ENCODE measurements at places on chromosomes 3 and 15.

DNA sequence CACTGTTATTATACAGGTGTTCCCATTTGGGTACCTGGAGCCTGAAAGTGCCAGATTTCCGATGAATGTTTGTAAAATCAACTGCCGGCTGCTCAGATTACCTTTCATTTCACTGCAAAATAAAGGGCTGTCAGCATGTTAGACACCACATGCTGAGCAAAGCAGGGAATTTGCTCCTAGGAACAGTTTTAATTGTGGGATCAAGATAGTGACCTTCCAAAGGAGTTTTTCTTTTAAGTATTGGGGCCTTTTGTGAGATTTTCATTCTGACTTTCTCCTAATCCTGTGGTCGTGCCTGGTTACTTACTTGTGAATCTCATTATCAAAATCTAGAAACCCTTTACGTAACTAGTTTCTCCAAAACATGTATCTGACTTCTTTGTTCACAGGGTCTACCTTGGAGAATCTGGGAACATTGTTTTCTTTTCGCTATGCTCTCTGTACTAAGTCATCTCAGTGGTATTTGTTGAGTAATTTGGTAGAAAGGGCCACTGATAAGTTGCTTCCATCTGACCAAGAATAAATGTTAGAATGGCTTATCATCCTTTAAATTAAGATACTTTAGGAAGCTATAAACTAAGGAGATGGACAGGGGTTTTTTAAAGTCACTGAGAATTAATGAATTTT lies 40.8 kb upstream of the LRTM1 start:
- no peak for DNase-seq
- no peak overlapping the region for H3K4me3 ChIP-seq
- H3K36me3 ChIP-seq: no peaks in the 10 kb centered on the region
- H3K27me3 ChIP-seq: no peaks in the 10 kb centered on the region
- no peaks in the 10 kb centered on the region for H3K4me1 ChIP-seq

DNA sequence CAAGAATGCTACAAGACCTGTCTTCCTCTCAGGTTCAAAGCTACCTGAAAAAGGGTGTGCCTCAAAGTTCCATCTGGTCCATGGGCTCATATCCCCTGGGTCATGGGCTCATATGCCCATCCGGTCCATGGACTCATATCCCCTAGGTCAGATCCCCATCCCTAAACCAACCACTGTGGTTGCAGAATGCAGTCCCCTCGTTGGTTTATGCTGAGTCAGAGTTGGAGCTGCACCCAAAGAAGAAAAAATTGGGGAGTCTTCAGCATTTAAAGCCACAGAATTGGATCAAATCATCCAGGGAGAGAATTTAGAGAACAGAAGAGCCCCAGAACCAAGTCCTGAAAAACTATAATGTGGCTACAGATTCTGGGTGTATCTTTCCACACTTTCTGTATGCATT lies 71.5 kb upstream of the IL12A start:
- no peaks in the 10 kb centered on the region for H3K27me3 ChIP-seq
- no peak for DNase-seq
- H3K36me3 ChIP-seq: no peaks in the 10 kb centered on the region
- no peak overlapping the region for H3K4me3 ChIP-seq
- no peak overlapping the region for H3K27ac ChIP-seq

DNA sequence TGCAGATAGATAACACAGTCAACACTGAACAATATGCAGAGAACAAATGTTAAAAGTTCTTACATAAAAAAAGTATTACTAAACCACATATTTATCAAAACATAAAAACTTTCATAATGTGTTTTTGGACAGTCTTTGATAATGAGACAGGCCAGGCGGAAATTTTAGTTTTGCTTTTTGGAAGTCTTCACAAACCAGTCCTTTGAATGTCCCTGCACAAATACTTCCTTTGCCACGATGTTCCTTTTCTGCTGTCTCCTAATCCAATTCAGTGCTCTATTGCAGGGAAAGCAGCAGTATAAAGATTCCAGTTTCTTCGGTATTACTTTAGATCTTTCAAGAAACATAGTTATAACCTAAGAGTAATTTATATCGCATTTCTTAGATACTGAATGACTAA lies 135.9 kb downstream of the TBL1XR1 start:
- H3K4me3 ChIP-seq: no peak overlapping the region
- H3K4me1 ChIP-seq: no peaks in the 10 kb centered on the region
- no peak overlapping the region for H3K27ac ChIP-seq
- no peaks in the 10 kb centered on the region for H3K36me3 ChIP-seq
- no peaks in the 10 kb centered on the region for H3K27me3 ChIP-seq

DNA sequence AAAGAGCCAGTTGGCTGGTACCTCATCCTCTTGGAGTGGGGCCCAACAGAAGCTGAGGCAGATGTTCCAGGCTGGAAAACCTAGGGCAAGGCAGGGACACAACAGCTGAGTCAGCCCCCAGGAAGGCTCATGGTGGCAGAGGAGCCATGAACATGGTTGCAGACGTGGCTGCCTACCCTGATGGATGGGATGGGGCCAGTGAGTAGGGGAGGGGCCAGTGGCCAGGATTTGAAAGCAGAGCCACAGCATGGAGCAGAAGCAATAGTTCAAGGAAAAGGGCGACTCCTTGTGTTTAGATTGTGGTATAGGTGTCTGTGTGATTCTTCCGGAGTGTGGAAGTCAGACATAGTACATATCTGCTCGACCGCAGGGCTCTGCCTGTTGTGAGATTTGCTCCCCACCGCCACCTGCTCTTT lies 24.2 kb downstream of the PXYLP1 start:
- no peak for DNase-seq
- no peaks in the 10 kb centered on the region for H3K36me3 ChIP-seq
- no peak overlapping the region for H3K27ac ChIP-seq
- H3K27me3 ChIP-seq: no peaks in the 10 kb centered on the region
- H3K4me3 ChIP-seq: no peak overlapping the region
- H3K4me1 ChIP-seq: no peaks in the 10 kb centered on the region

DNA sequence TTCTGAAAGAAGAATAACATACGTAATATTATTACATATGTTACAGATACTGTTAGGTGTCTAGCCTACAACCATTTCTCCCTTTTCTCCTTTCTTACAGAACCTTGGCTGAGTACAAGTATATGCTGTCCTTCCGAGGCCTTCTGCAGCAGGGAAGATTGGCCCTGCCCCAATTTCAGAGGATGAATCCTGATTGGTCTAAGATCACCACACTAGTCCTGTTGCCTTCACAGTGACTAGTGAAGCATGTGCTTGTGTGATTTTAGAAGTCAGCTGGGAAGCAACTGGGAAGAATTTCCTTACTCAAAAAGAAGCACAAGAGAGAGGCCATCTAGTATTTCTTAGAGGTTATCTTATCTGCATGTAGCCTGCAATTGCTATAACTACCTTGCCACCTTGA lies 30.6 kb upstream of the MECOM start:
- DNase-seq: no peak
- H3K36me3 ChIP-seq: no peaks in the 10 kb centered on the region
- no peak overlapping the region for H3K27ac ChIP-seq
- no peak overlapping the region for H3K4me3 ChIP-seq
- no peaks in the 10 kb centered on the region for H3K27me3 ChIP-seq

DNA sequence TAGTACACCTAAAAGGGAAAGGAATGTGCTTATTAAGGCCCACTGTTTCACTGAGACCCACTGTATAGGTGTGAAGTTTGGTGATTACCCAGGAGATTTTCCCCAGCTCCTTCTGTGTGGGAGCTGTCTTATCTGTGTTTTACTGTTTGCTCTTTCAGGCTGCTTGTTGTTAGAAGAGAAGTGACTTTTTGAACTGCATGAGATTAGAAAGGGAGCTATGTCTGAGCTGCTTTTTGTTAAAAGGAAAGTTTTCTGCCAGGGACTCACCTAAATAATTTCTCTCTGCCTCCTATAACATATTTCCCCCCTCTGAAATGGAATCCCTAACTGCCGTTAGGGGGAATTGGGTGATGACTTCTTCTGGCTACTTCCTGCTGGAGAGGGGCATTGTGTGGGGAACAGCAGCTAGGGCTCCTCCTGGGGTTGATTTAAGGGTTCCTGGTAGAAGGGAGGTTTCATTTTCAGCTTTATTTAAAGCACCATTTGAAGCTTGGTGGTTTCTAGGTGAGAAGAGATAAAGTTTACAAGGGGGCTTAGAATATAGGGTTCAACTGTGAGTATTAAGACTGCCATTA lies 77.1 kb upstream of the ATP11B start:
- H3K36me3 ChIP-seq: no peaks in the 10 kb centered on the region
- no peak overlapping the region for H3K4me3 ChIP-seq
- H3K4me1 ChIP-seq: no peaks in the 10 kb centered on the region
- DNase-seq: no peak

DNA sequence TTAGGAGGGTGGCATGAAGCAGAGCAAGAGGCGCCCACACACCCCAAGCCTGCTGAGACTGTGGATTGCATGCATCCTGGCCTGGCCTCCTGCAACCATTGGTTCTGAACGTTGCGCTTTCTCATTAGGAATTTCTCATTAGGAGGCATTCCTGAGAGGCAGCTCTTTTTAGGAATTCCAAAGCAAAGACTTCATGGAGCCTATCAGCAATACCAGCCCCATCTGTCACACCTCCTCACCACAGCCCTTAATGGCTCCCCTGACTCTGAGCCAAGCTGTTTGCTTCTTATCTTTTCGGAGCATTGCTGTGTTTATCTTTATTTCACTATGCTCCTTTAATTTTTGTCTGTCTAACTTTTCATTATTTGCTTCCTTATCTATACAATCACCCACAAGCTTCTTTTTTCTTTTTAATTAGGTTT lies 226.9 kb downstream of the CACNA2D3 start:
- H3K27me3 ChIP-seq: no peaks in the 10 kb centered on the region
- no peak overlapping the region for H3K27ac ChIP-seq

DNA sequence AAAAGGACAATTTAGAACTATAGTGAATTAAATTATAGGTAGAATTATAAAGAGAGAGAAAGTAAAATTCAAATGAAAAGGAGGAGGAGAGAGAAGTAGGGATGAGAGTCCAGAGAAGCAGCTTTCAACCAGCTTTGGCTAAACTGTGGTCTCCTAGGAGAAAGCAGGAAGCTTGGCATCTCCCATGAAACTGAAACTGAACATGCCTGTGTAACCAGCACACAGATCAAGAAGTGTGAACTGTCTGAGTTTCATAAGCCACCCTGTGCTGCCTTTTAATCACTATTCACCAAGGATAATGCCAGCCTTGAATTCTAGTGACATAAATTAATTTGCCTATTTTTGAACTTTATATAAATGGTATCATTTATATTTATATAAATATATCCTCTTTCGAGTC lies 128.5 kb downstream of the MYRIP start:
- no peak overlapping the region for H3K27ac ChIP-seq
- no peak overlapping the region for H3K4me3 ChIP-seq
- H3K36me3 ChIP-seq: peaks cover 4% of the 10 kb centered on the region

GRCh38 chr15:52252781-52253180 lies 42.8 kb downstream of the MYO5C start:
- no peak overlapping the region for H3K4me3 ChIP-seq
- no peaks in the 10 kb centered on the region for H3K4me1 ChIP-seq
- no peaks in the 10 kb centered on the region for H3K36me3 ChIP-seq
- no peaks in the 10 kb centered on the region for H3K27me3 ChIP-seq
- no peak for DNase-seq
- peak overlapping the region; percentile 23 for H3K27ac ChIP-seq

GRCh38 chr3:155995525-155996370 lies 124.6 kb upstream of the KCNAB1 start:
- DNase-seq: no peak
- no peak overlapping the region for H3K4me3 ChIP-seq
- H3K27me3 ChIP-seq: no peaks in the 10 kb centered on the region
- H3K4me1 ChIP-seq: no peaks in the 10 kb centered on the region

GRCh38 chr15:74345051-74345450 lies 22.4 kb downstream of the CYP11A1 start:
- no peaks in the 10 kb centered on the region for H3K27me3 ChIP-seq
- no peaks in the 10 kb centered on the region for H3K4me1 ChIP-seq
- H3K4me3 ChIP-seq: no peak overlapping the region
- no peak overlapping the region for H3K27ac ChIP-seq
- DNase-seq: no peak
- H3K36me3 ChIP-seq: no peaks in the 10 kb centered on the region

GRCh38 chr3:141498598-141499223 lies 11.9 kb downstream of the RASA2 start:
- peaks cover 3% of the 10 kb centered on the region for H3K4me1 ChIP-seq
- DNase-seq: no peak
- H3K36me3 ChIP-seq: no peaks in the 10 kb centered on the region
- H3K4me3 ChIP-seq: peak overlapping the region; percentile 2

- no peak for DNase-seq
- H3K4me3 ChIP-seq: no peak overlapping the region
- H3K27me3 ChIP-seq: no peaks in the 10 kb centered on the region
- peaks cover 4% of the 10 kb centered on the region for H3K4me1 ChIP-seq
- H3K36me3 ChIP-seq: no peaks in the 10 kb centered on the region
Observed at GRCh38 chr15:99096173-99096893, 8.5 kb upstream of the SYNM start.

- no peak for DNase-seq
- H3K36me3 ChIP-seq: no peaks in the 10 kb centered on the region
Observed at GRCh38 chr3:55879901-55880331, 392.8 kb upstream of the WNT5A start.

DNA sequence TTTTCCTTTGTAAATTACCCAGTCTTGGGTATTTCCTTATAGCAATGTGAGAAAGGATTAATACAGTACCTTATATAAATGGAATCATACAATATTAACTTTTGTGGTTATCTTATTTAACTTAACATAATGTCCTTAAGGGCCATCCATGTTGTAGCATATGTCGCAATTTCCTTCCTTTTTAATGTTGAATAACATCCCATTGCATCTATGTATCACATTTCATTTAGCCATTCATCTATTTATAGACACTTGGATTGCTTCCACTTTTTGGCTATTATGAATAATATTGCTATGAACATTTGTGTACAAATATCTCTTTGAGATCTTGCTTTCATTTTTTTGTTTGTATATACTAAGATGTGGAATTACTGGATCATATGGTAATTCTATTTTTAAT lies 342.2 kb downstream of the PDCD6IP start:
- H3K36me3 ChIP-seq: no peaks in the 10 kb centered on the region
- no peak overlapping the region for H3K4me3 ChIP-seq
- DNase-seq: no peak
- no peaks in the 10 kb centered on the region for H3K27me3 ChIP-seq
- no peaks in the 10 kb centered on the region for H3K4me1 ChIP-seq

- H3K4me1 ChIP-seq: no peaks in the 10 kb centered on the region
- H3K36me3 ChIP-seq: no peaks in the 10 kb centered on the region
- no peak overlapping the region for H3K4me3 ChIP-seq
- DNase-seq: no peak
Observed at GRCh38 chr3:169410430-169410829, 253.1 kb downstream of the MECOM start.

- H3K27ac ChIP-seq: no peak overlapping the region
- no peaks in the 10 kb centered on the region for H3K36me3 ChIP-seq
- no peaks in the 10 kb centered on the region for H3K4me1 ChIP-seq
- peak; percentile 76 for DNase-seq
Observed at GRCh38 chr15:80967451-80967850, 22.2 kb downstream of the MESD start.

Data from breast epithelium (tissue), 4 donors.